ENCODE measurements at places on chromosomes 16 and 17.
A peak's percentile ranks its signal among the peaks of the same experiment; 100 is the strongest.

DNA sequence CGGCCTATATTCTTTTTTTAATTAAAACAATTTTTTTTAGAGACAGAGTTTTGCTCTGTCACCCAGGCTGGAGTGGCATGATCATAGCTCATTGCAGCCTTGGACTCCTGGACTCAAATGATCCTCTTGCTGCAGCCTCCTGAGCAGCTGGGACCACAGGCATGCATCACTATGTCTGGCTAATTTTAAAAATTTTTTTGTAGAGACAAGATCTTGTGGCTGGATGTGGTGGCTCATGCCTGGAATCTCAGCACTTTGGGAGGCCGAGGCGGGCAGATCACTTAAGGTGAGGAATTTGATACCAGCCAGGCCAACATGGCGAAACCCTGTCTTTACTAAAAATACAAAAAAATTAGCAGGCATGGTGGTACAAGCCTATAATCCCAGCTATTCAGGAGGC lies 54.8 kb upstream of the MSI2 start:
- no peak for DNase-seq

DNA sequence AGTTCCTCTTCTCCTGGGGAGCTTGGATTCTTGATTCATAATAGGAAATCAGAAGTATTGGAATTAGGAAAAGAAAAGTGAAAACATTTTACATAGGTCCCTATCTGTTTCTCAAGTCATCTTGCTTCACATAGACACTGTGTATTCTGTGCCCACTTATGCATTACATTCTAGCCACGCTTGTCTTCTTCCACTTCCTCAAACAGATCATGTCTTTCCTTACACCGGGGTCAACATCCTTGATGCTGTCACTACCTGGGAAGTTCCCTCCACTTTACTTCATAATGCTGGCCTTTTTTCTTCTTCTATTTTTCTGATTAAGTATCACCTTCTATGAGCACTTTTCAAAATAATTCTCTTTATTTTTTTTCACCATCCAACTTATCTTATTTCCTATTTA lies 606.4 kb upstream of the CDH8 start:
- DNase-seq: no peak

GRCh38 chr17:57327176-57327970 lies 71.0 kb downstream of the MSI2 start:
- no peak for DNase-seq

GRCh38 chr16:19167710-19168370 lies at the start of gene SYT17:
Gene SYT17 (plus strand): TSS chr16:19168240. CDS start chr16:19168647, 407 bp downstream.
- DNase-seq: peak; percentile 86

DNA sequence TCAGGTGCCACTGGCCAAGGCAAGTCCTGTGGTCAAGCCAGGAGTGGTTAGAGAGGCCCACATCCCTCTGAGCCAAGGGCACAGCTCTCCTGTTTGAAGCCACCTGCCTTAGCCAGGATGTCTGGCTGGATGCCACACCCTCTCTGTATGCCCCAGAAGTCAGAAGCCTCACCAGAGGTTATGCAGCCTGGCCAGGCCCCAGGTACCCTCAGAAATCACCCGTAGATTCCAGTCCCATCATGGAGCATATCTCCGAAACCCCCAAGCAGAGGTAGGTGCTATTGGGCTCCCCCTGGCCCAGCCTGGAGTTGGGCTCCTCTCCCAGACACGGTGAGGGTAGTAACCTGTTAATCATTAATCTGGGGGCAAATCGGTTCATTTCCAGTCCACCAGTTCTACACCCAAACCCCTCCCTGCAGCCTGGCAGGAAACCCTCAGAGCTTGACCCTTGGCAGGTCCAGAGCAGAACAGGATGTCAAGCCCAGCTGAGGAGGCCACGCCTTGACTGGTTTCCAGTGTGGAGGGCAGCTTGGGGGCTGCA lies 60.6 kb upstream of the TMEM97 start:
- no peak for DNase-seq

DNA sequence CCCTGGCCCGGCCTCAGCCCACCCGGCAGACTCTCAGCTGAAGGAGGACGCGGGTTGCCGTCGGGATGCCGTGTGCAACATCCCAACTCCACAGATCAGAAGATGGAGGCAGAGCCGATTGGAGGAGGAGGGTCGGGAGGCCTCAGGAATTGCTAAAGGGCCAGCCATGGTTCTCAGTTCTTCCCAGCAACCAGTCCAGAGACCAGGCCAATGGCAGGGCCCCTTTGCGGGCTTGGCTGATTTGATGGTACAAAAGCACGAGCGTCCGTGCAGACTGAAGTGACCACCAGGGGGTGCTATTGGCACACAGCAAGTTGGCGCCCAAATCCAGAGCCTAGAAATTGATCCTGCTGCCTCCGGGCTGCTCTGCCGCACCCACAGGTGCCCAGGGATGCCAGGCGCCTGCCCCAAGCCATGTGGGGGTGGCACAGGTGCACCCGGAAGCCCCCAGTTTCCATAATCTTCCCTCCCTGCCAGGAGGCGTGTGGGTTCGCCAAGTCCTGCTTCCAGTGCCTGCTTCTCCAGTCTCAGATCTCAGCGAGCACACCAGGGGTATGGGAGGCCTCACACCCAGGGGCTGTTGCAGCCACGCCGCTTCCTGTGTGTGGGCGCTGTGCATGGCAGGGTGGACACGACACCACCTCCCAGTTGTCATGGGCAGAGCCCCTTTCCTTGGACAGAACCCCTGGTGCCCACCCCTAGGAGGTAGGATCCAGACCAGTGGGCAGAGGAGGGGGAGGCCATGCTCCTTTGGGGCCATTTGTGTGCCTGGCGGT lies 7.1 kb upstream of the TEX19 start:
- DNase-seq: peak; percentile 88

- DNase-seq: no peak
Observed at GRCh38 chr16:77450790-77451487, 16.1 kb upstream of the ADAMTS18 start.

- no peak for DNase-seq
Observed at GRCh38 chr17:17054636-17055035, 12.4 kb downstream of the MPRIP start.

GRCh38 chr17:65121916-65122806 lies 15.0 kb upstream of the RGS9 start:
- DNase-seq: no peak

DNA sequence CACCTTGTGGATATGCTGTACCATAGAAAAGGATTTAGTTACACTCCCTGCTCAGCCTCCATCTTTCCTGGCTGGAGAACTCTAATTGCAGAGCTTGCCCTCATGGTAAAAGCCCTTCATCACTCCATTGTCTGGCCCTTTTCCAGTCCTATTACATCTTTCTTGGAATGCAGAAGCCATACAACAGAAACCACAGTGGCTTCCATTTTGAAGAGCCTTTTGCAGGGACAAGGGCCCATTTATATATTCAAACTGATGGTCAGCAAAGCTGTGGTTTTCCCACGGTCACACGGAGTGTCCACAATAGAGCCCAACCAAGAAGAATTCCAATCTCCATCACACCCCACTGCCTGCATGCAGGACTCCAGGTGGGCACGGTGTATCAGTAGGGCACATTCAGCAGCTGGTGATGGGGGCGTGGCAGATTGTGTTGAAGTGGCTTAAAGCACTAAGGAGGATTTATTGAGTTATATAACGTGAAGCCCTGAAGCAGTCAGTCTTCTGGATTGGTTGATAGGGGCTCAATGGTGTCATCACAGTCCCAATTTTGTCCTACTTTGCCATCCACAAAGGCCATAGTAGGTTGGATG lies 20.3 kb downstream of the COPRS start:
- DNase-seq: no peak

- no peak for DNase-seq
Observed at GRCh38 chr16:1154887-1155331, 2.0 kb downstream of the CACNA1H start.

DNA sequence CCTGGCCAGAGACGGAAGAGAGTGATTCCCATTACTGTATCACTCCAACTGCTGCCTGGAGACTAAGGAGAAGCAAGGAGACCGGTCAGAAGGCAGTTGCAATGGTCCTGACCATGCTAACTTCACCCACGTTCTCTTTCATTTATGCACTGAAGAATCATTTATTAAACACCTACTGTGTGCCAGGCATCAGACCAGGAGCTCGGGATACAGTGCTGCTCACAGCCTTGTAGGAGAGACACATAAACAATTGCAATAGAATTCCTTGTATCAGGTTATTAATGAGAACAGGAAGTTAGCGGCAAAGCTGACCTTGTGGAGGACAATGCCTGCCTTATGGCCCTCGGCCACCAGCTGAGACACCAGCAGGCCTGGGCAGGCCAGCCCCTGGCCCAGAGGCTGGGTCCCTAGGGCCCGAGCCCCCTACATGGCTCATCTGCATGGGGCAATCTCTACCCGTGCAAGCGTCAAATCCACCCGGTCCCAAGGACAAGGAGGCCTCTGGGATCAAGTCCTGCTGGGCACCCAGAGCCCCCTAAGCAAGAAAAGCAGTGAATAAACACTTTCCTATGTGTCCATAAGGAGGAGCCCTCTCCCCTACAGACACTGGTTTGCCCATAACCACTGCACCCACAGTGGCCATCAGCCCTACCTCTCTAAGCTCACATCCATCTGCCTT lies 8.6 kb upstream of the ENPP7 start:
- DNase-seq: no peak

DNA sequence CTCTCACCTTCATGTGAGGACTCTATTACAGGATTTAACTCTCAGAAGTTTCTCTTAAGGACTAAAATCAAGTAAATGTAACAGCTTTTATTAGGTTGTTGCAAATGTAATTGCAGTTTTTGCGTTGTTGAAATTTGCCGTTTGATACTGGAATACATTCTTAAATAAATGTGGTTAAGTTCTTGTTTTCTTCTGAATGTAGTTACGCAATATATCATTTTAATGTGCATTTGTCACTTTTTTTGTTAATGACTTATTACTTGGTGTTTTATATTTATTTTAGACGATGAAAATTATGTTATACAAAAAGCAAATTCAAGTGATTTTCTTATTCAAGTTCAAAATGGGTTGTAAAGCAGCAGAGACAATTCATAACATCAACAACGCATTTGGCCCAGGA lies 76.3 kb downstream of the TTC19 start:
- no peak for DNase-seq

GRCh38 chr17:13182450-13182849 lies 164.6 kb upstream of the ELAC2 start:
- no peak for DNase-seq

- no peak for DNase-seq
Observed at GRCh38 chr17:63390090-63390489, 56.0 kb downstream of the CYB561 start.

GRCh38 chr16:56245197-56245596 lies 53.9 kb downstream of the GNAO1 start:
- no peak for DNase-seq

- no peak for DNase-seq
Observed at GRCh38 chr17:8542599-8543502, 87.7 kb downstream of the MYH10 start.

DNA sequence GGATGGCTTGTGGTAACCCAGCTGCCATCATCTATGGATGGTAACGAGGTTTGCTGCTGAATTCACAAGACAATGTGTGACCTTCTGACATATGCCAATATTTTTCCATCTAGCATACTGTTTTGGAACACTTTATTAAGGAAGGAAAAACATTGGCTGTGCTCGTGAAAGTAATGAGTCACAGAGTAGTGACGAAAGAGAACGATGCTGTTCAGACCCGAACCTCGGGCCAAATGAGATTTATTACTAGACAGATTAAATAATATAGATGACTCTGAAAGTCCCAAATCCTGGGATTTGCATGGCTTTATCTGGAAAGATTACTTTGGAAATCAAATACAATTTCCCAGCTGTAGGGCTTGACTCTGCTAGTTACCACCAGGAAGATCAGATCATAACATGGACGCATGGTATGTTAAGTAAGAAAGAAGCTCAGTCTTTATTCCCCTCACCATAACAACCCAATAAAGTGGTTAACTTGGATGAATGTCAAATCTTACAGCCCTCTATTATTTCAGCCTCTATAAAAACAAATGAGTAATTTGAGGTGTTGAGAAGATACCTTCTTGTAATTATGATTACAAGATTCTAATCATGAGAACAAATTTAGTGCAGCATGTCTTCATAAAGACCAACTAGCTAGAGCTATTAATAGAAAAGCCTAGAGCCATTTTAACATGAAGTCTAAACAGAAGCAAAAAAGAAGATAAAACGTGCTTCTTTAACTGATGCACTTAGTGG lies 32.6 kb downstream of the ERN1 start:
- DNase-seq: no peak

- no peak for DNase-seq
Observed at GRCh38 chr16:77969861-77970260, 52.5 kb upstream of the CLEC3A start.
